Activated naive CD4-positive, alpha-beta T cell treated with Interleukin-2 at 50 U/mL for 16 hours (primary cell): ENCODE measurements at places on chromosomes 13 and 19.

DNA sequence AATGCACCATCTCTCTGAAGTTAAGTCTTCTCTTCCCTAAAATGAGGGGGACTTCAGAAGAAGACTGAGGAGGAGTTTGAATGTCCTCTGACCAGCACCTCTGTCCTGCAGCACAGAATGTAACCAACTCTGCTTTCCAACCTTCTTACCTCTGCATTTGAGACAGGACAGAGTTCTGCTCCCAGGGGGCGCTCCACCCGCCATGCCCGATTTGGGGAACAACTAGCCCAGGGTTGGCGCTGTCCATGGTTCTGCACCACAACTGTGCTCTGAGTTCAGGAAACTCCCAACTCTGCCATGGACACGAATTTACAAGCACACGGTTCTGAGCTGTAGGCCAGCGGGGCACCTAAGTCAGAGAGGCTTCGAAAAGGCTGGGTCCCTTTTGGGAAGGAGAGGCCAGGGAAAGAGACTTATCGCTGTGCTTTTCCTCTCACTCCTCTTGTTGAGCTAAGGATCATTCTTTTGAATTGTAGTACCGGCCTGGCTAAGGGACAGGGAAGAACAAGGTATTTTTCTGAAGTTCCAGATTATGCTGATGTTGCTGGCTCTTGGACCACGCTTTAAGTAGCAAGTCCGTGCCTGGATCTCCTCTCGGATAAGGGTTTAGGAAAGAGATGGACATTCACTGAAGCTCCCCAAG, 22.2 kb downstream of the SIGLEC5 start:
- peak; percentile 62 for DNase-seq

- no peak for DNase-seq
These were observed 10.5 kb downstream of the MLLT1 start for GRCh38 chr19:6269101-6269886.

- DNase-seq: peak; percentile 23
These were observed 22.1 kb upstream of the POMP start for GRCh38 chr13:28636677-28637317.

- DNase-seq: no peak
These were observed 27.9 kb downstream of the ENOX1 start for GRCh38 chr13:43758834-43759233.

DNA sequence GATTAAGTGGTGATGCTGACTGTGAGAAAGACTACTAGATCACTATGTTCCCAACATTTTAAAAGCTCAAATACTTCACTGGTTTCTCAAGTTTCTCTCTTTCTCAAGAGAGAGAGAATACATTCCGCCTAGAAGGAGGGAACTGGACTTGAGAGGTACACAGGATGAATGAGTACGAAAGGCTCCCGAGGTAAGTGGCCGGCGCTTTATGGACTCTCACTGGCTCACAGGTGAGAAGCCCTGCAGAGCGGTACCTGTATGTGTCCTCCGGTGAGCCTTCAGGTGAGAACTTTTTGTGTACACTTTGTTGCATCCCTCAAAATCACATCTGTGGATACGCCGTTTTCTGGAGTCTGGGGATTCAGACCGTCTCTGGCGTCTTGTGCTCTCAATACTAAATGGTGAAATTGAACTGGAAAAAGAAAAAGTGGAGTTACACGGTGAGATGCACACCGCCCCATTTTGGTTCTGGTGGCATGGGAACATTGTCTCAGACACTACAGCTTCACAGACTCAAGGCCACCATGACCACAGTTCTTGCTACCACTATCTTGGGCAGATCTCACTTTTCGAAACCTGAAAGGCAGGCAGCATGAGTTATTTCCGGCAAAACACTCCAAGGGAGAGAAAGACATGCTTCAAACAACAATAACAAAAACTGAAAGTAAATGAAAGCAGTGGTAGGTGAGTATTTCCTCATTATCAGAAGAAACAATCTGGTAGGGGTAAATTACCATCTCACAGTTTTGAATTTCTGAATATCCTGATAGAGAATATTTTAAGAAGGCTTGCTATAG, 418.9 kb downstream of the KLF12 start:
- DNase-seq: peak; percentile 60

DNA sequence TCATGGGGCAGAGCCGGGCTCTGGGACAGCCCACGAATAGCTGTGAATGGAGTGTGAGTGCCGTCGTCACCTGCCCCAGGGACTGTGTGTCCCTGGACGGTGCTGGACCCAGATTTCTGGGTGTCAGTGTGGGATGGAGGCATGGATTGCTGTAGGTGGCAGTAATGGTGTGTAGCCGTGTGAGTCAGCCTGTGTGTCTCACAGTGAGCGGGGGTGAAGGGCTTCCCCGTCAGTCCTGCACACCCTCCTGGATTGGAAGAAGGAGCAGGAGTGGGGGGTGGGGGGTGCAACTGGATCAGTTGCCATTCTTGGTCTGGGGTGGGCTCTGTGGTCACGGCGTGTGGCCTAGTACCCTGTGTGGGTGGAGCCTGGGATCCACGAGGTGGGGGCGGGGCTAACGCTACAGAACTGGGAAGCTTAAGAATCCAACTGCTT, 6.5 kb upstream of the LTBP4 start:
- DNase-seq: no peak

GRCh38 chr13:112710855-112711527, 21.2 kb downstream of the ATP11A start:
- DNase-seq: no peak

- no peak for DNase-seq
These were observed 6.9 kb downstream of the ZNF784 start for GRCh38 chr19:55617426-55617825.

DNA sequence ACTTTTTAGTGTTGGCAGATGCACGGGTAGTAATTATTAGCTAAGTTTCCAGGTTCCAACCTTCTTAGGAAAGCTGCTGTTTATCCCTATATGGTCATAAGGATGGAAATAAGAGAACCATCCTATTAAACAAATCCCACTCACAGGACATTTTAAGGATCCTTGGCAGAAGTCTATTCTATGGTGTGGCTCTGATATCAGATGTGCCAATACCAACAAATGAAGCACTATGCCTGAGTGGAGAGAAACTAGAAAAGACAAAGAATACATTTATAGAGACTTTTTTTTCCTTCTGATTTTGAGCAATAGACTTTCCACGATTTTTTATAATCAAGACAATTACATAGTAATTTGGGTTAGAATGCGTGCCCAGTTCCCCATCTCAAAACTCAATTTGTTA, 12.6 kb downstream of the PCDH17 start:
- DNase-seq: no peak

- no peak for DNase-seq
These were observed 28.1 kb downstream of the TFDP1 start for GRCh38 chr13:113612607-113613006.

- DNase-seq: no peak
These were observed 472.9 kb downstream of the FOXO1 start for GRCh38 chr13:40193286-40194223.

- no peak for DNase-seq
These were observed 179.2 kb upstream of the ZNF507 start for GRCh38 chr19:32166238-32166637.

DNA sequence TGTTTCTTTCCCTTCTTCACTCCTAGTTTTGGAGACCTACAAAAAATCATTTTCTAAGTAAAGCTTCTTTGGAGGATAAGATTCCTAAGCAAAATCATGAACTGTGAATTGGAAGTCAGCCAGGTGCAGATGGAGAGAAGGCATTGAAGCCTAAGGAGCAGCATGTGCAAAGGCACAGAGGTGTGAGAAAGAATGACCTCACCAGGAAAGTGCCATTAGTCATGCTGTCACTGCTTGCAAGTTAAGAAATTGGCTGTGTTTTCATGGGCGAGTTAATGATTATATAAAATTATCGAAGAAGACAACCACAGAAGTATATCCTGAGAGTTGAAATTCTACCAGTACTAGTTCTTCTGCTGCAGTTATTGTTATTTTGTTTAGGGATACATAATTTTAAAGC, 80.3 kb upstream of the KLHL1 start:
- DNase-seq: no peak

DNA sequence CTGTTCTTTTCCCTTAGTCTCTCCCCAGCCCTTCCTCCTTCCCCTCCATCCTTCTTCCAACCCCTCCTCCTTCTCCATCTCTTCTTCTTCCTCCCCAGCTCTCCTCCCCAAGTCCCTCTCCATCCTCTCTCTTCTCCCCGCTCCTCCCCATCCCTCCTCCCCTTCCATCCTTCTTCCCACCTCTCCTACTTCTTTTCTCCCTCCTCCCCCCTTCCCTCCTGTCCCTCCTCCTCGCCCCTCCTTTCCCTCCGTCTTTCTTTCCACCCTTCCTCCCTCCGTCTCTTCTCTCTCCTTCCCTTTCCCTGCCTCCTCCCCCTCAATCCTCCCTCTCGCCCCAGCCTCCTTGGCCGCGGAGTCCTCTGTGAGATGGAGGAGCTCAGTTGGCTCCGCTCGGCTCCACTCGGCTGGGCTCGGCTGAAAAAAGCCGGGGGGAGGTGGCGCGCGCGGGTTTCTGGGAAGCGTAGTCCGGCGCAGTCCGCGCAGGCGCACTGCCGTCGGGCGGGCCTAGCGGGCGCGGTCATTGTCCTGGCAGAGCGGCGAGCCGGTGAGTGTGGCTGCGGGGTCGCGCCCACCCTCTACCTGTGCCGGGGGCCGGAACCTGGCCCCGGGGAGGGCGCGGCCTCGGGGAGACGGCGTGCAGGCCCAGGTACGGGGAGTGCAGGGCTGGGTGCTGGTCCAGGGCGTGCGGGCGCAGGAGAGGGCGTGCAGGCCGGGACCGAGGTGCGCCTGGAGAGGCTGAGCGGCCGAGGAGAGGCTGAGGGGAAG, at the start of gene ZNF71:
Gene ZNF71, plus strand, starts transcription at position 520 of the 765 bp plus-strand sequence. CDS start 6,257 bp downstream, outside the sequence.
- peak; percentile 90 for DNase-seq

DNA sequence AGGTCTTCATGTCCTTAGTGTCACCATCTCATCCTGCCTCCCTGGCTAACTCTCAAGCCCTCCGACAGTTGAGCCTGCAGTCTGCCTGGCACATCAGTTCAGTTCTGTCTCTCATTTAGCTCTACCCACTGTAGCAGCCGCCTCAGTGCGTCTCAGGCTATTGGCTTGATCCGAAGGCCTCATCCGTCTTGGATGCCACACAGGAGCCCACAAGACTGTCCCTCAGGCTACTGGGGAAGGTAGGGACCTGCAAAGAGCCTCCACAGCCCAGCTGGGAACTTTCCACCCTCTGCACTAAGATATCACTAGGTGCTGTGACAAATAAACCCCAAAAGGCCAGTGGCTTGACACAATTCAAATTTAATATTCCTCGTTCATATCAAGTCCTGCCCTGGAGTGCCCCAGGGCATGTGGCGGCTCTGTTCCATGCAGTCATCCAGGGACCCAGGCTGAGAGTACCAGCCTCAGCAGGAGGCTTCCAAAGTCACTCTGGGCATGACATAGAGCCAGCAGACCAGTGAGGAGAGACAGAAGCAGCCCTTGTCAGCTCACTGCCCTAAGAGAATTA, 5.7 kb downstream of the VSTM2B start:
- DNase-seq: no peak

DNA sequence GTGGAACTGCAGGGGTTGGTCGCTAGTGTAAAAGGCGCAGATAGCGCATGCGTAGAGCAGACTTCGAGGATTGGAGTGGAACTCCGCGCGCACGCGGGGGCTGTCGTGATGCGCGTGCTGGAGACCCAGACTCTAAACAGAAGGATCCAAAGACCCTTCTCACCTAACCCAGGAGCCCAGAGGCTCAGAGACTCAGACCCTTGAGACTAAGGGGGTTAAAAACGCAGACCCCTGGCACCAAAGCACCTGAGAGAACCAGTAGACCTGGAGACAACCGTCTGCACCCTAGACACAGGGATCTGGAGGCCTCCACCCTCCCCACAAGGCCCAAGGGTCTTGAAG, 567 bp upstream of the CTU1 start:
- DNase-seq: no peak

GRCh38 chr19:49894011-49894664, 2.5 kb downstream of the IL4I1 start:
- DNase-seq: peak; percentile 20

DNA sequence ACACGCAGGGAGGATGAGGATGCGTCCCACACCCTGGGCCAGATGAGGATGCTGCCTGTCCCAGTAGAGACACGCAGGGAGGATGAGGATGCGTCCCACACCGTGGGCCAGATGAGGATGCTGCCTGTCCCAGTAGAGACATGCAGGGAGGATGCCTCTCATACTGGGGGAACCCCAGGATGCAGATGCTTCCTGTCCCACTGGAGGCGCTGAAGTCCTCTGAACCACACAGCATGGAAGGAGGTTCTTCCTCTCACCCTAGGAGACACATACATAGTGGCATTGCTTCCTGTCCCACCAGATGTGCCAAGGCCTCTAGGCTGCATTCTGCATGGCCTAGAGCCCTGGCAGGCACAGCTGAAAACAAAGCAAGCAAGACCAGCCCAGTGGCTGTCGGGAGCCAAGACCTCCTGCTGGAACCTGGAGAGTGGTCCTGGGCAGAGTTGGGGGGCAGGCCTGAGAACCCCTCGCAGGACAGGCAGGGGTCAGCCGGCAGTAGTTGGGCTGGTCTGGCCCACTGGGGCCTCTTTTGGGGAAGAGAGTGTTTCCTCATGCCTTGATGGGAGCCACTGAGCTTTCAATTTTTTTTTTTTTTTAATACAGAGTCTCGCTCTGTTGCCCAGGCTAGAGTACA, 4.3 kb downstream of the HPN start:
- DNase-seq: peak; percentile 33

- no peak for DNase-seq
These were observed 62.3 kb upstream of the ZNF724 start for GRCh38 chr19:23312515-23312914.

DNA sequence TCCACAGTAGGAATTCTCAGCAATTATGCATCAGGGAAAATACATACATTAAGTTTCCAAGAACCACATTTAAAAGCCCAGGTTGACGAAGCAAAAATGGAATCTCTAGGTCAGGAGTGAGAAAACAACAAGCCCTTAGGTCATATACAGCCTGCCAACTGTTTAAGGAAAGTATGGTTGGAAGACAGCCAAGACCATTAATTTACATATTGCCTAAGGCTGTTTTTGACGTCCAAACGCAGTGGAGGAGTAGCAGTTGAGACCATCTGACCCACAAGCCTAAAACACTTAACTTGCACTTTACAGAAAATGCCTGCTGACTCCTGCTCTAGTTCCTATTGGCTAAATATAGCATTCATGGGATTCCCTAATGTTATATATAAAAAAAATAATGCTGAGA, 299.0 kb downstream of the ITGBL1 start:
- DNase-seq: no peak

DNA sequence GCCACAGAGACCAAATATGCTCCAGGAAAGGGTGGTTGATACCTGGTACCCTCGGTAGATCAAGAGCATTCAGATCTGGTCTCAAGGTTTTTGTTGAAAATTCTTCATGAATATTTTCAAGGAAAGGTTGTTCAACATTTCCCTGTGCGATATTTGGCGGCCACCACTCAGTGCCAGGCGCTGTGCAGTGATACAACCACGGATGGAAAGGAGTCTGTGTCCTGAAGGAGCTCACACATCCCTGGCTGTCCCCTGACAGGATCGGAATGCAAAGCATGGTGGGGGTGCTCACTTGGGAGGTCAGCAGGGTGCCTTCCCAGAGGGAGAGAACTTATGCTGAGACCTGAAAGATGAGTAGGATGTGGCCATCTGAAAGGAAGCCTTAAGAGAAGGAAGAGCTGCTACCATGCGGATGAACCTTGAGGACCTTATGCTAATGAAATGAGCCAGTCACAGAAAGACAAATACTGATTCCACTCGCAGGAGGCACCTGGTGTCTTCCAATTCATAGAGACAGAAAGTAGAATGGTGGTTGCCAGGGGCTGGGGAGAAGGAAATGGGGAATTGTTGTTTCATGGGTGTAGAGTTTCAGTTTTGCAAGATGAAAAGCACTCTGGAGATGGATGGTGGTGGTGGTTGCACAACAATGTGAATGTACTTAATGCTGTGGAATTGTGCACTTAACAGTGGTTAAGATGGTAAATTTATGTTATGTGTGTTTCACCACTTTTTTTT, 41.6 kb downstream of the HSPH1 start:
- DNase-seq: no peak
